GM04504 (cell line): ENCODE measurements at places on chromosomes 12 and 14.

DNA sequence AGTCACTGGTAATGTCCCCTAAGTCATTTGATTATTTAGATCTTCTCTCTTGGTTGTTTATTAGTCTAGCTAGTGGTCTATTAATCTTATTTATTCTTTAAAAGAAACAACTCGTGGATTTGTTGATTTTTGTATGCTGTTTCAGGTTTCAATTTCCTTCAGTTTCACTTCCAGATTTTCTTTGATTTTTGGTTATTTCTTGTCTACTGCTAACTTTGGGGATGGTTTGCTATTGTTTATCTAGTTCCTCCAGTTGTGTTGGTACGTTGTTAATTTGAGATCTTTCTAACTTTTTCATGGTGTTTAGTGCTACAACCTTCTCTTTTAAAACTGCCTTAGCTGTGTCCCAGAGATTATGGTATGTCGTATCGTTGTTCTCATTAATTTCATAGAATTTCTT is 18.5 kb upstream of the CD69 start:
- DNase-seq: no peak

DNA sequence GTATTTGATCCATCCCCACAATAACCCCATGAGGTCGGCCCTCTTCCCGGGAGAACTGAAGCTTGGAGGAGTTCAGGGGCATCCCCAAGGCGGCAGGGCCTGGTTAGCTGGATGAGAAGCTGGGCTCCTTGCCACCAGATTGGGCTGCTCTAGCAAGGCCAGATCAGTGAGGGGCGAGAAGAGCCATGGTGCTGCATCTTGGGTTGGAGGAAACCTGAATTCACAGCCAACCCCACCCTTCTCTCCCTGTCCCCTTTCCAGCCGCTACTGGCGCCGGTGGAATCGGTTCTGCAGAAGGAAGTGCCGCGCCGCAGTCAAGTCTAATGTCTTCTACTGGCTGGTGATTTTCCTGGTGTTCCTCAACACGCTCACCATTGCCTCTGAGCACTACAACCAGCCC is 228.6 kb upstream of the FKBP4 start:
- DNase-seq: no peak

GRCh38 chr12:93502802-93503623 is 35.7 kb downstream of the MRPL42 start:
- no peak for DNase-seq

- DNase-seq: no peak
These were observed 3.1 kb downstream of the CACNA2D4 start for GRCh38 chr12:1915082-1915968.

GRCh38 chr12:19220852-19221466 is 91.4 kb downstream of the PLEKHA5 start:
- no peak for DNase-seq

- DNase-seq: no peak
These were observed 4.7 kb downstream of the LRP1-AS start for GRCh38 chr12:57142727-57143126.

GRCh38 chr12:46390304-46390703 is 17.7 kb upstream of the SLC38A2 start:
- no peak for DNase-seq

DNA sequence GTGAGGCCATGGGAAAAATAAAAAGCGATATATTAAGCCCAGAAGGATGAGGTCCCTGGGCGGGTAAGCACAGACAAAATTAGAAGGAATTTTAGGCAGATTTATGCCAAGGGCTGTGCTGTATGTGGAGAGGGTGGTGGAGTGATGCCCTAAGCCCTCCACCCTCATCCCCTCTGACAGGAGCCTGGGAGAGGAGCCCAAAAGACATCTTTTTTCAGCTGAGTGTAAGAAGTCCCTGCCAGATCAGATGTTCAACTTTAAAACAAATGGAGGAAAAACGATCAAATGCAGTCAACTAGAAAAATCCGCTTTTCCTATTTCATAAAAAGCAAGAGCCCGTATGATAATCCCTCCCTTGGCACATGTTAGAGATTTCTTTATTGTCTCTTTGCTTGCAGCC is 47.7 kb upstream of the NRXN3 start:
- no peak for DNase-seq

DNA sequence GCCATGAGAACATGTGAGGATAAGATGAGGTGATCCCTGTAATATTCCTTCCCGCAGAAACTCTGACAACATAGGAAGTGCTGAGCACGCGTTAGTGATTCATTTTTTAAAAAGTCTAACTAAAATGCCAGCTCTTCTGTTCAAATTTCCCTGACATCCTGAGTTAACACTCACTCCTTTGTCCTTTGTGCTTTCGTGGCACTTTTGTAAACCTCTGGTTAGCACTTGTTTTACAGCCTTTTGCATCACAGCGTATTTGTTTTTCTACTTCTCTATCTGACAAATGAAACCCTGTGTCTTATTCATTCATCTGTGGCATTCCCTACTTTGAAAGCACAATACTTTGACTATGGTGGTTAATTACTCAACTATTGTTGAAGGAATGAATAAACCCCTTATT is 313.6 kb downstream of the NUAK1 start:
- DNase-seq: no peak

DNA sequence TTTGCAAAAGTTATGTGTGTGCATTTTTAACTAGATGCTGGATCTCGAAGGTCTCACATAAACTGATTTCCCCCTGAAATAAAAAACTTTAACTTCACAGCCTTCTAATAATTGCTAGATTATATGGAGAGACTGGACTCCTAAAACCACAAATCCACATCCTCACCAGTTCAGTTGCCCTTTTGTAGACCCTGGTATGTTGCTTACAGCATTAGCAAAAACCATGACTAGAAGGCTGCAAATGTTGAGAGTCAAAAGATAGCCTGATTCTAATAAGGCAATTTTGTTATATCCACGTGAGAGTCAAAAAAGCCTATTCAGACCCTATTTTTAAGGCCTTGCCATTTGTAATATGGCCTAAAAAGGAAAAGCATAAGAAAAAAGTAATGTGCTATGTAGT is 37.4 kb downstream of the RASSF8 start:
- DNase-seq: no peak

DNA sequence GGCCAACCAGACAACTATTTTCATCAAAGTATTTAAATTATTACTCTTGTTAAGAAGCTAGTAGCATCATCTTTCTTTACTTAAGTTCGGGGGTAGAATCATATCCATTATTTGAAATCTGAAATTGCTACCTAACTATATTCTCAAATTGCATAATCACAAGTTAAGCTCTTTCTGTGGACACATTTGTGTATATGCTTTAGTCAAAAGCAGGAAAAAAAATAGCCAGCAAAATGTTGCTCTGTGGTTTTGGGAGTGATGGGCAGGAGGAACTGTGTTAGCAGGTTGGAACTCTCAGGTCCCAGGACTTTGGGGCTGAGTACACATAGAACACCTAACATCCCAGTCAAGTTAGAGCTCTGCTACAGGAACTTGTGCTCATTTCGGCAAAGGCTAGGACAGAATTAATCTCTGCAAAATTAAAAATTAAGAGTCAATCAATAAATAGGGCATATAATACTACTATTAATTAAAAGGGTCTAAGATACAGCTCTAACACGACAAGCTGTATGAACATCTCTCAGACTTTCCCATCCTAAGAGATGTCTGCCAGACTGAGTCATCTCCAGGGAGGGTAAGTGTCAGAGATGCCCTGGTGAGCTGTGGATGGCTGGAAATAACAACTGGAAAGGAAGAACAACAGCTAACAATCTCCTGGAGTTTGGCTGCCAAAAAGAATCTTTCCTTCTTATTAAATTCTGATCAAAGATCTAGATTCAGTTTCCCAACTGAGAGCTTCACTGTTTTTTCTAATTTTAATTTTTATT is 203.5 kb upstream of the GZMB start:
- DNase-seq: no peak

DNA sequence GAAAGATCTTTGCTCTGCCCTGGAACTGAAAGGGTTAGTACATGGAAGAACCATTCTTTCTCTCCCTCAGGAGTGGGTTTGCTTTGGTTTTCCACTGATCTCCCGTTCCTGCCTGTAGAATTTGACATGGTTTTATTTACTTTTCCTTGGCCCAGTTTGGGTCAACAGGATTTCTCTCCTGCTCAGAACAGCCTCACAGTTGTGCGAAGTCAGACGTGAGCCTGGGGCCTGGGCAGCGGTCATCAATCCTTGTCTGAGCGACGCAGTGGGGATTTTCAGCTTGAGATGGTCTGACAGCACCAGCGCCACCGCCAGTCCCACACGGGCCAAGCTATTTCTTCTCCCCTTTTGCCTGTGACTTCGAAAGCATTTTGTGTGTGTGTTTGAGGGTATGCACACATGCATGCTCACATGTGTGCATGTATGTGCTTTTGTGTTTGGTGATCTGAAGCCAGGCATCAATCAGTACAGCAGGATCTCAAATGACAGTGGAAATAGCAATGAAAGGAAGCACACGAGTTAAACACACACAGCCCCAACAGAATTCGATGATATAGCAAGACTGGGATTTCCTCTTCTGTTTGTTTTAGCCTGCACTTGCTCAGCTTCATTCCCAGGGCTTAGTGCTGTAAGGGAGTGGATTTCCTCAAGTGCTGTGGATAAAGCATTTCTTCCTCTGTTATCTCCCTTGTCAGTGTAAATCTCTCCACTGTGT is 58.3 kb downstream of the SMOC1 start:
- no peak for DNase-seq

GRCh38 chr12:109273354-109273753 is 35.7 kb downstream of the FOXN4 start:
- no peak for DNase-seq

DNA sequence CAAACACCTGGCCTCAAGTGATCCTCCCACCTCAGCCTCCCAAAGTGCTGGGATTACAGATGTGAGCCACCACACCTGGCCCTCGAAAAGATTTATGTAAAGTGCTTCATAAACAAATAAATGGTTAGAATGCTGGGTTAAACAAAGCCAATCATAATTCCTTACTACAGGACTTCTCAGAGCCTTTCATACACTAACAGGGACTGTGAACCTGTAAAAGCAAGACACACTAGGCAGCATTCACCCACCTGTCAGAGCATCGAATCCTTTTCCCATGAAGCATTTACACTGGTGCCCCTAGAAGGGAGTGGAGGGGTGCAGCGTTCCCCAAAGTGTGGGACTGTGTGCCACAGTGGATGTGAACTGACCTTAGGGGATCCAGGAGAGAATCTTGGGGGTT is 29.5 kb downstream of the TRPV4 start:
- DNase-seq: no peak

- no peak for DNase-seq
These were observed 100.7 kb downstream of the APAF1 start for GRCh38 chr12:98745578-98746391.

DNA sequence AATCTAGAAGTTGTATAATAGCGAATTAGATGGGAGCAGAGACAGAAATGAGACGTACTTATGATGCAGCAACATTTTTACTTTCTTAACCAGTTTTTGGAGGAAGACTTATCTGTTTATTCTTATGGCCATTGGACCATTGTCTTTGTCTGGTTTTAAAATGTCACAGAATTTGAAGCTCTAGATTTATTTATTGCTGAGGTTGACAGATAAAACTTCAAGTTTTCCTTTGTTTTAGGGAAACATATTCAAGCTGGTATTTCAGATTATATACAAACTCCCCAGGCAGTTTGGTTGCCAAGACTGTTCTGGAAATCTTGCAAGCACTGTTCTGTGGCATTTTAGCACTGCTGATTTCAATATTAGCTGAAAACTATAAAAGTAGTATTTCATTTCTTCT is 1021.7 kb downstream of the GALC start:
- DNase-seq: no peak

- DNase-seq: no peak
These were observed 5.1 kb downstream of the MBIP start for GRCh38 chr14:36315159-36315853.

- no peak for DNase-seq
These were observed 502.6 kb downstream of the DIO2 start for GRCh38 chr14:79708426-79709388.

DNA sequence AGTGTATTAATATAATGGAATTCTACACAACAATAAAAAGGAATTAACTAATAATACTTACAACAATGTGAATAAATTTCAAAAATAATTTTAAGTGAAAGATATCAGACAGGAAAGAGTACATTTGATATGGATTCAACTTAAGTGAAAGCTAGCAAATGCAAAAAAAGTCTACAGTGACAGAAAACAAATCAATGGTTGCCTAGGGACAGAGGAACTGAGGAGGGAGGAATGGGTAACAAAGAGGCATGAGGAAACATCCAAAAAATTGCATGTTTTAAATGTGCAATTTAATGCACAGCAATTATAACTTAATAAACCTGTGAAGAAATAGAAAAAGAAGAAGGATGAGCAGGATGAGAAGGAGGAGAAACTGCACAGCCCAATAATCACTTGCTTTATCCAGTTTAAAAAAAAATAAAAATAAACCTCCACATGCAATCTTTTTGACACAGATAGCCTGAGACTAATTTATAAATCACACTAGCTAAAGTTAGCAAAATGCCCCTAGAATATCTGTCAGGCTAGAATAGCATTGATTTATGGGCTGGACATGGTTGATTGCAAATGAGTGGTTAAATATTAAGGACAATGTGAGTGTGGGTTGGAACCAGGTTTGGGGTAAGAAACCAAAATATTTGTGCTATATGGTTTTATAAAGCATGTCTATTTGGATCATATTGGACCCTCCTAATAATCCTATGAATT is 1089.1 kb downstream of the TRHDE start:
- DNase-seq: no peak

GRCh38 chr12:48525332-48525731 is at the start of gene OR8S1:
OR8S1 (plus strand) TSS chr12:48525632; CDS start chr12:48525632, 0 bp downstream.
- DNase-seq: no peak

DNA sequence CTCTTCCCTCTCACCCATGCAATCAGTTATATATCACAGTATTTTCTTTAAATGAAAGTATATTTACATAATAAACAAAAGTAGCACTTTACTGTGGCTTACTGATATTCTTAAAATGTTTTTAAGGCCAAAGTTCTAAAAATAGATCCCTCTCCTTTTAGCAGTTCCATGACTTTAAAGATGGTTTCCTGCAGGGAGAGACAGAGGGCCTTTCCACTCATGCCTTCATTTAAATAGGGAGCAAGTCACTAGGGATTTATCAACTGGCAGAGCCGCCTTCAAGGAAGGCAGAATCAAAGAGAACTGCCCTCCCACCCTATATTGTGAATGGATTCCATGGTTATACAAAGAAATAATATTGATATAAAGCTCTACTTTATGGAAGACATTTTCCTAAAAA is 55.5 kb downstream of the DUSP16 start:
- DNase-seq: no peak

- DNase-seq: no peak
These were observed 115.3 kb downstream of the PDE6H start for GRCh38 chr12:15088105-15088504.

GRCh38 chr14:69815556-69815955 is 18.5 kb upstream of the SLC10A1 start:
- DNase-seq: no peak

GRCh38 chr14:39469094-39469710 is 37.0 kb upstream of the FBXO33 start:
- no peak for DNase-seq

DNA sequence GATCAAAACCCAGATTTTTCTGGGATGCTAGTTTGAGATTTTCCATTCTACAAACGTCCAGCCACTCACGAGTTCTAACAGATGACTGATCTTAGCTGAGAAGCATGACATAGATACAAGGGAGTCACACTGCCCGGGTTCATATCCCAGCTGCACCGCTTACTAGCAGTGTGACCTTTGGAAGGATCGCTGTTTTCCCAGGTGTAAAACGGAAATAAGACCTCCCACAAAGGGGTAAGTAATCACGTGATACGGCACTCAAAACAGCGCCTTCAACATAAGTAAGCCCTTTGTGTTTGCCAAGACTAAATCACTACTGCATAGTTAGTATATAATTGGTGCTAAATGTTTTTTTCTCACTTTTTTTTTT is 624 bp upstream of the PWP1 start:
- no peak for DNase-seq

- DNase-seq: peak; percentile 6
These were observed 80.3 kb downstream of the ESRRB start for GRCh38 chr14:76456200-76456599.
